Mammary microvascular endothelial cell (primary cell): ENCODE measurements at places on chromosomes 3 and 15. TPM values are rescaled to one million over a fixed set of nuclear protein-coding genes. Genes with fewer than 3 reads are reported as not detected.

Gene CACNA2D2
- total RNA-seq, result 0.05 TPM in 1 of 2 replicates, not detected in the other

Gene RPS17
- total RNA-seq, result 3,563 and 3,598 TPM in 2 replicates

Gene HHLA2
- total RNA-seq, result not detected in 2 replicates

Gene SCN5A
- 5.5 and 8.4 TPM in 2 replicates for total RNA-seq

Gene RAB6B
- 1.1 and 1.2 TPM in 2 replicates for total RNA-seq

Gene FBXO45
- total RNA-seq, result 11.1 and 11.9 TPM in 2 replicates

Gene PLSCR5
- total RNA-seq, result not detected in 2 replicates

Gene USP50
- total RNA-seq, result not detected in 2 replicates

Gene AMT
- total RNA-seq, result 0.15 and 0.53 TPM in 2 replicates

Gene TTC23
- 12.0 and 13.2 TPM in 2 replicates for total RNA-seq

Gene MFSD1
- total RNA-seq, result 69.1 and 70.1 TPM in 2 replicates

Gene PLSCR2
- total RNA-seq, result not detected in 2 replicates

Gene SCAANT1
- not detected in 2 replicates for total RNA-seq

Gene LPP
- total RNA-seq, result 36.4 and 57.0 TPM in 2 replicates

Gene NPAP1
- total RNA-seq, result not detected in 2 replicates

Gene SAMMSON
- not detected in 2 replicates for total RNA-seq

Gene CHRM5
- total RNA-seq, result not detected in 2 replicates

Gene INKA1
- total RNA-seq, result 12.7 and 17.6 TPM in 2 replicates

Gene FAM43A
- 218 and 241 TPM in 2 replicates for total RNA-seq
